Activated CD8-positive, alpha-beta memory T cell treated with anti-CD3 and anti-CD28 coated beads for 1 hour (primary cell): ENCODE measurements at places on chromosomes 3 and 15.

DNA sequence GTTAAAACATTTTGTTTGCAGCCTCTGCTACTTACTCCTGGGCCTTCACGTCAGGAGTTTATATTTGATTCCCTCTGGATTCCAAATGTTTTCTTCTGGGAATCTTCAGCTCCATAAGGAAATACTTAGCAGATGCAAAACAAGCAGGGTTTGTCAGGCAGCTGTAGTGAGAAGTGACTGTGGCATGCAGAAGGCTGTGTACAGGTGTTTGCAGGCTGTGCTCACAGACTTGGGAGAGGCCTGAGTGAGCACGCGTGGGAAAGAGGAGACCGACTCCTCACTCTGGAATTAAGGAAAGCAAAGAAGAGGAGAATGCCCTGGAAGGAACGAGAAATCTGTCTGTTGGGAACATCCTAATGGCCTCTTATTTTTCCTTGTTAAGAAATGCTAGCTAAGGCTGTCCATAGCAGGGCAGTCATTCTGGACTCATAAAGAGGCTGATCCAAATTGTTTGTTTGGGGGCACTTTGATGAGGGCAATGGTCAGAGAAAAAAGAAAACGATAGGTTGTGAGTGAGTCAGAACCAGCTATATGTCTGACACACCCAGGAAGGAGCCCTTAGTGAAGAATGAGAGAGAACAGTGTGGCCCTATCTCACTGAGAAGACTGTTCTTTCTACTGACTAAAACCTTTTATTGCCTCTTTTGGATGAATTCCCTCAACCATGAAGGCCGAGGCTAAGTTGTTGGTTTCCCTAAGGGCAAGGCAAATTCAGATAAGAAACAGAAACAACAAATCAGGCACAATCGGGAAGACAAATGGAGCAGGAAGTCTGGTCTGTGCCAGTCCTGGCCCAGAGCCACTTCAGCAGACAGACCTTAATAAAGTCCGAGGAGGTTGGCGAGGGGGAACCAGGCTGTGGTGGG, 82.6 kb downstream of the TGFBR2 start:
- DNase-seq, result no peak

GRCh38 chr15:47351501-47351900, 365.8 kb upstream of the SEMA6D start:
- no peak for DNase-seq

DNA sequence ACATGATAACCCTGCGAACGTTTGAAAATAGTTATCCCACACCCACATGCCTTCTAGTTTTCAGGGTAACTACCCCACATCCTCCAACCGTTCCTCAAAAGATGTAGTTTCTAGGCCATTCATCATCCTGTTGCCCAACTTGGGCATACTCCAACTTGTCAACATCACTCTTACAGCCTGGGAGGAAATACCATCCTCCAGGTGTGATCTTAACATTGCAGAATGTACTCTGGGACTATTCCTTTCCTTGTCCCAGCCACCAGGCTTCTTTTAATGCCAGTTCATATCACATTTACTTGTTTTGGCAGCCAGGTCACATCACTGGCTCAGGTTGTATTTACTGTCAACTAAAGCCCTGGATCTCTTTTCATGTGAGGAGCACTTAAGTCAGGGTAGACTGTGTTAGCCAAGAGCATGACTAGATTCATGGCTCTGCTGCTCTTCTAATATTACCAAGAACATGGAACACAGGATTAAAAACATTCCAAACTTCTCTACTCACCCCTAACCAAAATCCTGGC, 4.0 kb upstream of the DENND6A start:
- no peak for DNase-seq

DNA sequence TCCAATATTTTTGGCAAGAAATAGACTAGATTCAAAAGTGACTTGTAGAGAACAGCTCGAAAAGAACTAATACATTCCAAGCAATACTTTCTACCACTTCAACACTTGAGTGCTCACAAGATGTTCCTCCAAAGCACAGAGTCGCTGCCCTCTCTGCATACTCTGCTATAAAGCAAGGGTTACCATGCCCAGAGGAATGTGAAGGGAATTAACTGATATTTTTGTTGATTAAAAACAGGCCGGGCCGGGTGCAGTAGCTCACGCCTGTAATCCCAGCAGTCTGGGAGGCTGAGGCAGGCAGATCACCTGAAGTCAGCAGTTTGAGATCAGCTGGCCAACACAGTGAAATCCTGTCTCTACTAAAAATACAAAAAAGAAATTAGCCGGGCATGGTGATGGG, 57.6 kb upstream of the CSPG5 start:
- no peak for DNase-seq

DNA sequence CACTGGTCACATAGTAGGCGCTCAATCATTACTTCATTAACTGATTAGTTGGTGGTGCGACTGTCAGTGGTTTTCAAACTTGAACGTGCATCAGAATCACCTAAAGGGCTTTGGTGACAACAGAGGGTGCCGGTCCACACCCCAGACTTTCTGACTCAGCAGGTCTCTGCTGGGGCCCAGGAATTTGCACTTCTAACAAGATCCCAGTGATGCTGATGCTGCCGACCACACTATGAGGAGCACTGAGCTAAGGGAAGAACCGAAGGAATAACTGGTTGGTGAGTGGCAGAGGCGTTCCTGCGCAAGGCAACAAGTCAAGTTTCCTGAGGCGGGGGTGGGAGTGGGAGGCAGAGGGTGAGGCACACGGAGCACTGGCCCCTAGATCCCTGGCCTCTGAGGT, 18.8 kb downstream of the HAPLN3 start:
- DNase-seq, result no peak

DNA sequence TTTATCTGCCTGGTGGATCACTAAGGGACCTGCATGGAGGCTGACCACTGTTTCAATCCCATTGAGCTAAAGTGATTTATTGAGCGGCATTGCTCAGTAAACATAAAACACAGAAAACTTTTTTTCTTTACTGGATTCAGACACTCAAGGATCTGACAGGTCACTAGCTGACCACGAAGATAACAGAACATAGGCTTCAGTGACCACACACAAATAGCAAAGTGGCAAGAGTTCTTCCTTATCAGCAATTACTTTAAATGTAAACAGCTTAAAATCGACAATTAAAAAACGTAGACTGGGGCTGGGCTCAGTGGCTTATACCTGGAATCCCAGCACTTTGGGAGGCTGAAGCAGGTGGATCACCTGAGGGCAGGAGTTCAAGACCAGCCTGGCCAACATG, 48.7 kb downstream of the STAG1 start:
- DNase-seq, result no peak

DNA sequence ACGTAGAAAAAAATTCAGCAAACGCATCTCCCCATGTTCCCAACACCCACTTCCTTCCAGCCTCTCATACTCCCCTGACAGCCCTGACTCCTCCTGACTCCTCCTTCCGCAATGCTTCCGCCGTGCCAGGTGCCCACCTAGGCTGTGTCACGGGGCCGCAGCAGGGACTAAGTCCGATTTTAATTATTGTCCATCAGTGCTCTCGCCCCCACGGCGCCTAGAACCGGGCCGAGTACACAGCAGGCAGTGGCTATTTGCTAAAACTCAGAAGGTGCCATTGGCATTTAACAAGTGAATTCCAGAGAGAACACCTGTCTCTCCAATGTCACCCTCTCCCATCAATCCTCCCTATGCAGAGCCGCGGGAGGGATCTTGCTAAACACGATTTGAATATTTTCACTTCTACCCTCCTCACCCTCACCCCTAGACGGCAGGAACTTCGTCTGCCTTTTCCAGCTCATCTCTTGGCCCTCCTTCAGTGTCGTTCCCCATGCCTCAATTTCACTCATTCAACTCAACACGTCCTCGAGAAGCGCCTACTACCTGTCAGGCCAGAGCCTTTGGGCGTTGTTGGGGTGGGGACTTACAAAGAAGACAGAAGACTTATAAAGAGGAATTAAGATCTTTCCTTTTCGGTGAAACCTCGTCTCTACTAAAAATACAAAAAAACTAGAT, 11.5 kb upstream of the SHF start:
- DNase-seq, result no peak

DNA sequence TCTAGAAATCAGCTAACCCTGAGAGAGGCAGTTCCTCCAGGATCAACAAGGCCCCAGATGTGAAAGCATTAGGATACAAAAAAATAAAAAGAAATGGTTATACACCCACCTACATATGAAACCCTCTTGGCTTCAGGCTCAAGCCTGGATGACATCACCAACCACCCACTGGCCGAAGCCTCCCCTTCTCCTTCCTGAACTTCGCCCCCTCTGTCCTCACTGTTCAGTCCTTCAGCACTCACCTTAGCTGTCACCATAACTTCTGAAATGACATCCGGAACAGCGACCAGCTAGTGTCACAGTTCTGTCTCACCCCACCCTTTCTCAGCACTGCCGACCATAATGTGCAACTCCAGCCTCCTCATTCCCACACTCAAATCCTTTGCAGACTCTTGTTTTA, 98.7 kb downstream of the PLCH1 start:
- DNase-seq, result no peak

DNA sequence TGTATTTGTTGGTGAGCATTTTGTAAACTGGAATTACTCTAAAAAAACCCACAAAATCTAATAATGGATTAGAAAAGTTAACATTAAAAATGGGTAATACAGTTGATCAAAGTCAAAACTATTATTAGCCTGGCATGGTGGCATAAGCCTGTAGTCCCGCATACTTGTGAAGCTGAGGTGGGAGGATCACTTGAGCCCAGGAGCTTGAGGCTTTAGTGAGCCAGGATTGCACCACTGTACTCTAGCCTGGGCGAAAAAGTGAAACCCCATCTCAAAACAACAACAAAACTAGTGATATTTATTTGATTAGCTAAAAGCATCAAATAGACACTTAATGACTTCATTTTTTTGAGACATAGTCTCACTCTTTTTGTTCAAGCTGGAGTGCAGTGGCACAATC, 3.6 kb downstream of the SNX1 start:
- DNase-seq, result no peak

DNA sequence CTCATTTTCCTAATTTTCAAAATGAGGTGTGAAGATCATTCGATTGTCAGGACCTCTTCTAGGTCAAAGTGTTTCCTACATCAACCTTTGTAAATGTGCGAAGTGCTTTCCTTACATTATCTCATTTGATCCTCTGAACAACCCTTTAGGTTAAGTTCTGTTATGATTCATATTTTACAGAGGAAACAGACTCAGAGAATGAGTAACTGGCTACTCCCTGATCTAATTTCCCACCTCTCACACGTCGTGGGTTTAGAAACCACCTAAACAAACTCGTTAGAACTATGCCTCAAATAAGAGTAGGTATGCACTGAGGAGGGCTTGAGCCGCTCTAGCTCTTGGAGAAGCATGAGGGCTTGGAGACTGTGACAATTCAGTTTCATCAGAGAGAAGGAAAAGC, 148.6 kb downstream of the CD47 start:
- no peak for DNase-seq

DNA sequence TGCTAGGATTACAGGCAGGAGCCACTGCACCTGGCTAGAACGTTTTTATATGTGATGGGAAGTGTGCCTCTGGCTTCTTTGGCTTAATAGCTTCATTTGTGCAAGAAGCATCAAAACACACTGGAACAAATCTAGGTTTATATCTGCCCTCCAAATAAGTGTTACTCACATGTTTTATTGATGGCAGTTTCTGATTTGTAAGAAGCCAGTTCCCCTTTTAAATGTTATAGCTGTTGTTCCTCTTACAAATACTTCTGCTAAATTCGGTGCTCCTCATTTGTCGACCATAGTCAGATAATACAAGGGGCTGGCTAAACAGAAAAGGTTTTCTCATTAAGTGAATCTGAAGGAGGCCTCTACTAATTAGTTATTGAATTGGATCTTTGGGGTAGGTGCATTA, 307.1 kb upstream of the SEMA6D start:
- no peak for DNase-seq

- DNase-seq, result no peak
Observed at GRCh38 chr15:38743147-38743546, 178.5 kb upstream of the RASGRP1 start.

DNA sequence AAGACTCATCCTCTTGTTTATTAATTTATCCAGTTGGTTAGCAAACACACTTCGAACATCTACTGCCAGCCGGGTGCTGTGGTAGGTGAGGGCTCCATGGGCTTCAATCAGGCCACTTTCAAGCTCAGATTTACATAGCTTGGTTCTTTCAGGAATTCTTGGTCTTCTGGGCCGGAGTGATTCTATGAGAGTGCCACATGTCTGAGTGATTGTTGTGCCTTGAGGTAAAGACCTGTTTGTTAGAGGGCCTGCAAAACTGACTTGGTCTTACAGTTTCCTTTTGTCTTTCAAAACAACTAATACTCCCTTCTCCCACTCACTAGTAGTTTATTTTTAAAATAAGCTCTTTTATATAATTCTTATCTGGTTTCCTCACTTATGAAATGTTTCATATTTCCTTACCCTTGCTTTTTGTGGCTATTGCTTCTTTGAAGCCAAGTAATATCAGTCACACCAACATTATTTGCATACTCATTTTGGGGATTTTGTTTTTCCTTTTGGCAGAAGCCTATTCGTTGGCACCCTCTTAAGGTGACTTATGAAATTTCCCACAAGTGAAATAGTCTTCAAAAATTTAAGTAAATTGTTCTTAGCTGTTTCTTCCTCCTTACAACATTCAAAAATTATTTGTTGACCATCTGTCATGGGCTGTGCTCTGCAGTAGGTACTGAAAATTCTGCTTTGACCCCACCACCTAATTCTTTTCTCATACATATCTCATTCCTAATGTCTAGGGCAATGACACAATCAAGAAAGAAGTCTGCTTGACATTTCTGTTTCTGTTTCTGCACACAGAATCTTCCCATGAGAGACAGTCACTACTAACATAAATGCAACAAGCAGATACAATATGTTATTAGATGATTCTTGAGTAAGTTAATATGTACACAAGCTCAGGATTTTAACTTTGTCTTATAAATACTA, 120.2 kb downstream of the LRRC28 start:
- no peak for DNase-seq

- DNase-seq, result no peak
Observed at GRCh38 chr3:73036694-73037591, 24.5 kb upstream of the EBLN2 start.

- no peak for DNase-seq
Observed at GRCh38 chr3:77699125-77699691, 659.3 kb downstream of the ROBO2 start.

GRCh38 chr3:139564294-139564861, 24.8 kb upstream of the RBP1 start:
- no peak for DNase-seq

DNA sequence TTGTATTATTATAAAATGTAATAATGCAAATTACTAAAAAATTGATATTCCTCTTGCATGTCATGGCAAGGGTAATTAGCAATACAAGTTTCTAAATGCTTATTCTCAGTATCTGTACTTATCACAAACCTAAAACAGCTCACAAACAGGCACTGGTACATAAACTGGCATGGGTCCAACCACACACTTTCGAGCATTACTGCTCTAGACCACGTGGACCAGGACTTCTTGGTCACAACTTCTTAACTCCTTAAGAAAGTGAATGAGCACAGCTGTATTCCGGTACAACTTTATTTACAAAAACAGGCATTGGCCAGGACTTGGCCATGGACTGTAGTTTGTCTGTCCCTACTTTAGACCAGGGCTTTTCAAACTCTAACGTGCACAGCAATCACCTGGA, 173.3 kb downstream of the SUCLG2 start:
- DNase-seq, result no peak

DNA sequence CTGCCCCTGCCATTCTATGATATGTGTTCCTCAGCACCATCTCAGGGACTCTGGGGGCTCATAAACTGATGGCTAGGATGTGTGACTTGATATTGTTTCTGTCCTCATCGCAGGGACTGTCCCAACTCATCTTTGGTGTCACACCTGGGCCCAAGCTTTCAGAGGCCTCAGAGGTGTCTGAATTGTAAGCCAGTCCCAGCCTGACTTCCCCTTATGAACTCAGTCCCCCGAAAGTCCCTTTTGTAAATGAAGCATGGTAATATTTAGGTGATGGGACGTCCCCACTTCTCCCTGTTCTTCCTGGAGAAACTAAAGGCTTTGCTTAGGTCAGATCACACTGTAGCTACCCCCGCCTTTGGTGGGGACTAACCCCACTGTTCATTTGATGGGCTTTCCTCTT, 142.4 kb upstream of the TLE3 start:
- no peak for DNase-seq
